Hepatocyte (in vitro differentiated cells): ENCODE measurements at places on chromosomes 4 and X. TPM values are rescaled to one million over a fixed set of nuclear protein-coding genes. Genes with fewer than 3 reads are reported as not detected.
A peak's percentile ranks its signal among the peaks of the same experiment; 100 is the strongest.

DNA sequence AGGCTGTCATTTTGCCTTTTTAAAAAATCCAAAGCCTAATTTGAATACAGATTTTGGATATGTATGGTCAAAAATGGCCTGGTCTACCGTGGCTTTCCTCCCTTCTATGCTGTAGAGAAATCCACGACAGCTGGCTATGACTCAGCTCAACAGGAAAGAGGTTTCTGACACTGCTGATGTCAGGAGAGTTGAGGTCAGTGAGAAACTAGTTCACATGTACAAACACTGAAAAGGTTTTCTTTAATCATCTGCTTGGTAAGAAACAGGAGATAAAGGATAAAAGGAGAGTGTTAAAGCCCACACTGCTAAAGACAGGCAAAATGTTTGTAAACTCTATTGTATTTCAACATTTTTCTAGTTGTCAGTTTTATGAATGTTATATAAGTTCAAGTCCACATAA lies 113.9 kb downstream of the NYX start:
- peak; percentile 40 for DNase-seq

GRCh38 chrX:119492463-119492862 lies 24.2 kb downstream of the SLC25A5 start:
- no peak for DNase-seq

SLC9B1 gene
- polyA plus RNA-seq = not detected in 2 replicates

CSAG2 gene
- 0.33 and 0.64 TPM in 2 replicates for polyA plus RNA-seq
